Activated CD4-positive, alpha-beta T cell treated with anti-CD3 and anti-CD28 coated beads for 24 hours (primary cell): ENCODE measurements at places on chromosomes 6 and 20.
A peak's percentile ranks its signal among the peaks of the same experiment; 100 is the strongest.

GRCh38 chr6:157013649-157014304 lies 236.6 kb downstream of the ARID1B start:
- DNase-seq: no peak

DNA sequence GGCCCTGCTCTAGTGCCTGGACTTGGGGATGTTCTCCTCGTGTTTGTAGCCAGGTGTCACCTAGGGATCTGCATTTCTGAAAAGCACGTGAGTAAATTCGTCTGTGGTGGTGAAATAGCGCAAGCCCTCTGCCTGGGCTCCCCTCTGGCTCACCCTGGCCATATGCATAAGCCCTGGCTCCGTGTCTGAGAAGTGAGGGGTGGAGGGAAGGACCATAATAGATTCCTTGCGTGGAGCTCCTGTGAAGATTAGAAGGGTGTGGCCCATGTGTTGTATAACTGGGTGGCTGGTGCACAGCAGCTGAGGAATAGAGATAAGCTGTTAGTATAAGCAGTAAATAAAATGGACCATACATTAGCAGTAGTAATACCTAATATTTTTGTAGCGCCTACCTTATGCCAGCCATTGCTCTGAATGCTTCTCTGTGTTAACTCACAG lies 4.8 kb downstream of the BCAS1 start:
- no peak for DNase-seq

GRCh38 chr20:1012359-1013168 lies 10.5 kb upstream of the RSPO4 start:
- no peak for DNase-seq

GRCh38 chr6:22412994-22413393 lies 116.2 kb upstream of the PRL start:
- DNase-seq: no peak

DNA sequence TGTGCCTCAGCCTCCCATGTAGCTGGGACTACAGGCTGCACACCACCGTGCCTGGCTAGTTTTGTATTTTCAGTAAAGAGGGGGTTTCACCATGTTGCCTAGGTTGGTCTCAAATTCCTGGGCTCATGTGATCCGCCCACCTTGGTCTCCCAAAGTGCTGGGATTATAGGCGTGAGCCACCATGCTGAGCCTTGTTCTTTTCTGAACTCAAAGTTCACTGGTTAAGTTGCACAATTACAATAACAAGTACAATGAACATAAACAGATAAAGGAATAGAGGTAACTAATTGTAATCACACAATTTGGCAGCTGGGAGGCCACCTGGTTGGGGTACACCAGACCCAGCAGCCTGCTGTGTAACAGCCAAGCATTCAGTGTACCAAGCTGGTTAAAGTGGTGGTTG lies 6.7 kb downstream of the NUDT3 start:
- DNase-seq: no peak

DNA sequence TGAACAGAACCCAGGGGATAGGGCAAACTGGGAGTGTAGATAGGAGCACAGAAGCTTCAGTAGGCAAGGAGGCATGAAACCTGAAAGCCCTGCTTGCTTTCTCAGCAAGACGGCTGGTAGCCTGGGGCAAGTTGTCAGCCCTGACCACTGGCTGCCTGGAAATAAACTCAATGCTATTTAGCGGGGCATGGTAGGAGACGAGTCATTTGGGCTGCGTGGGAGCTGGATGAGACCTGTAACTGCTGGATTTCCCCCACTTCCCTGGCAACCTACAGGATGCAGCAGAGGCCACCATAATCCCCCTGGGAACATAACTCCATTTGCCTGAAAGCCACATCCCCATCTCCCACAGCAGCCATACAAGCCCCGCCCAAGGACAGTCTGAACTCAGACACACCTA lies 332.6 kb upstream of the TBX18 start:
- no peak for DNase-seq

GRCh38 chr6:143614235-143614634 lies 63.5 kb upstream of the PHACTR2 start:
- DNase-seq: no peak

- no peak for DNase-seq
These were observed 13.9 kb downstream of the MACROD2 start for GRCh38 chr20:14009208-14009607.

DNA sequence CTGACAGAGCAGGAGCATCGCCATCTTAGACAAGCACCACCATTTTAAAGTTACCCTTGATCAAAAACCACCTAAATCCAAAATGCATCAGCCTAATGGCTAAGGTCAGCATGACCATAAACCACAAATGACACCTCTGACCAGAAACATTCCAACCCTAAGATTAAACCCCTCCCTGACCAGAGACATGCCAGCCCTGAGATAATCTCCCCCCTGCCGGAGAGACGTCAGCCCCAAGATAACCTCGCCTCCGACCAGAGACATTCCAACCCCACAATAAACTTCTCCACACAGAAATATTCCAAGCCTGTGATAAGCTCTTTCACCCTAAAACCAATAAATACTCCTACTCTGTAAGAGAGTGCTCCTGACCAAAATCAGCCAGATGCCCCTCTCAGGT lies 53.5 kb downstream of the PXDC1 start:
- DNase-seq: no peak

- DNase-seq: no peak
These were observed 331.5 kb upstream of the NOX3 start for GRCh38 chr6:155787168-155787567.

GRCh38 chr6:28330041-28330440 lies 5.9 kb downstream of the ZSCAN31 start:
- no peak for DNase-seq

DNA sequence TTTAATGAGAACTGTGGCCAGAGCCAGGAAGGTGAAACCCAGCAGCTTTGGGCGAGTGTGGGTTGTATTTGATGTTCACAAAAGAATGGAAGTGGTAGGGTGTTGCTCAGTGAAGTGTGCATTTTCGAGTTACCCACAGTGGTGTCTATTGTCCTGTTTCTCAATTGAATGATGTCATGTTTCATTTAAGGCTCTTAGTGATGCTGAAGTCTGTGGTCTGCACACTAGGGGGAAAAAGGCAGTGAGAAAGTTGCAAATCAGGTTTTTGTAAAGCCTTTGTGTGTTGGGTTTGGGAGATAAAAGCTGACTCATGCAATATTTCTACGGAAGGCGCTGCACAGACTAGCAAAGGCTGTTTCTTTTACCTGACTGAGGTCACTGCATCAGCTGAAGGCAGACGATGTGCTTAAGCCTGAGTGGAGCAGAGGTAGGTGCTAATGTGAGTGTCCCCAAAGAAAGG lies 121.1 kb downstream of the PLEKHG1 start:
- no peak for DNase-seq

DNA sequence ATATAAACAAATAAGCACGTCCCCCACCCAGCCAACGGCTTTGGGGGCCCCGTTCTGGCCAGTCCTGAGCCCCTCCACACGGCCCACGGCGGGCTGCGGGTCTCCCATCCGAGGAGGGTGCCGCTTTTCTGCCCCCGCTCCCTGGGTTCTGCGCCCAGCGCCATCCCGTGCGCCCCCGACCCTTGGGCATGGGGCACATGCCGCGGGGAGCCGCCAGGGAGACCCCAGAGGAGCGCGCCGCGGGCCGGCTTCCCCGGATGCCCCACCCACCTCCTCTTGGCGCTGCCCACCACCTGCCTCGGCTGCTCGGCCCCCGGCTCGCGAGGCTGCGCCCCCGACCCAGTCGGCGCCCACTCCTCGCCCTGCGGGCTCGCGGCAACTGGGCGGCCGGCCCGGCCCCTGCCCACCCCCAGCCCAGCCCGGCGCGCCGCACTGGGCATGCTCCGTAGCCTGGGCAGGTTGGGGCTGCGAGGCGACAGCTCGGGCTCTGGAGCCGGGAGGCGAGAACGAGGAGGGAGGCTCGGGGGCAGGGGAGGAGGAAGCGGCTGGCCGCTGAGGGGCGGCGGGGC lies 570 bp upstream of the PLCB4 start:
- no peak for DNase-seq

GRCh38 chr20:63097336-63097831 lies 90.6 kb upstream of the BHLHE23 start:
- DNase-seq: no peak

DNA sequence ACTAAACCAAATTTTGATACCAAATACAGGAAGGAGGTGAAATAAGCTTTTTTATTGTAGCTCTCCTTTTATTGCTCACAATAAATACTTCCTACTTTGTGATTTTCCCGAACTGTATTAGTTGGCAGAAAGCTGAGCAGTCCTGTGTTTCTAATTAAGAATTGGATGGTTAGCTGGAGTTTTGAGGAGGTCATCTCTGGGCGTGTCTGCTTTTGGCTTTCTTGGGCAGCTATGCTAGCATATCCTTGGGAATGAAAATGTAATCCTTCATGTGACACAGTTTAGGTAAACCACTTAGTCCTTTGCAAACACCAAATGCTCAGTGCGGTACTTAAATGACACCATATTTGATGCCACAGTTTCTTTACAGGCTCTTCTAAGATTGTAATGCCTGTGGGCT lies 67.5 kb downstream of the MTHFD1L start:
- DNase-seq: no peak

DNA sequence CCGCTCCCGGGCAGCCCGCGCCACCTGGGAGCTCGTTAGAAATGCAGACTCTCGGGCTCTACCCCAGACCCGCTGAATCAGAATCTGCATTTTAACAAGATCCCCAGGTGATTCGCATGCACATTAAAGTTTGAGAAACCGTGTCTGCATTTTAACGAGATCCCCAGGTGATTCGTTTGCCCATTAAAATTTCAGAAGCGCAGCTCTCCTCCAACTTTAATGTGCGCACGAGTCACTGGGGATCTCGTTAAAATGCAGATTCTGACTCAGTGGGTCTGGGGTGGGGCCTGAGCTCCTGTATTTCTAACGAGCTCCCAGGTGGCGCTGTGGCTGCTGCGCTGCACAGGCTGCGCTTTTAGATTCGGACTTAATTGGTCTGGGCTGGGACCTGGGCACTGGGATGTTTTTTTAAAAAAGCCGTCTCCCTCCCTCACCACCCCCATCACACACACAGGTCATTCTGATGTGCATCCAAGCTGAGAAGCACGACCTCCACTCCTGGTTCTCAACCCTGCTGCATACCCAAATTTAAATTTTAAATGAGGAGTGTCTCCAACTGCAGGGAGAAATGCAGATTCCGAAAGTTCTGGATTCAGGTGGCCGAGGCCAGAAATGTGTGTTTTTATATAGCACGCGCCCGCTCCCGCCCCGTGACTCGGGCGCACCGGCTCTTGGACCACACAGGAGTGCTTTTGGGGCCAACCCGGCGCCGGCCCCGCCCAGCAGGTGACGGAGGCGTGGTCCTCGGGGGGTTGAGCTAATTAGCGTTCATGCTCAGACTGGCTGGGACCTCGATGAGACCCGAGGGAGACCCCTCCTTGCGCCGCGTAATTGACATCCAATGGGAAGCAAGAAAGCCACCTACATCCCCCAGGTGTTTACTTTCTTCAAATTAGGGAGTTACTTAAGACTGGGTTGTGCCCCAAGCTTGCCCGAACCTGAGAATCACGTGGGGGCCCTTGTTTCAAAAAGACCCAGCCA lies 85.8 kb downstream of the ZFP64 start:
- peak; percentile 41 for DNase-seq

- no peak for DNase-seq
These were observed 6.5 kb downstream of the BTN2A2 start for GRCh38 chr6:26389349-26389894.
